Stimulated activated CD4-positive, alpha-beta T cell treated with anti-CD3 and anti-CD28 coated beads, Interleukin-15, amount 100 ng/mL, for 1 hour (primary cell): ENCODE measurements at places on chromosomes 6 and 20.

DNA sequence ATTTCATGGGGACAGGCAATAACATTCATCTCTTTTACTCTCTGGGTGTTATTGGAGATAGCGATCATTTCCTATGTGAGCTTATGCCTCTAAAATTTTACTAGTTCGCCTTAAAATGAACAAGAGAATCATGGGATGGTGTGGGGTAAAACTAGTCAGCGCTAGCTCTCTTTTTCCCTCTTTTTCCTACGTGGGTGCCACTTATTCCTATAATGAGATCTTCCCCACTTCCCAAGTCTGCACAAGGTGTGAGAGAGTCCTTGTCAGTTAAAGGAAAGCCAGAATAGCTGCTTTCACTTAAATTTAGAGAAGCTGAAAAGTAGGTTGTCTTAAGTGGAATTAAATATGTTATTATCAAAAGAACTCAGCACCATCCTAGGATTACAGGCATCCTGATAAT, 173.2 kb upstream of the BMP5 start:
- no peak for DNase-seq

DNA sequence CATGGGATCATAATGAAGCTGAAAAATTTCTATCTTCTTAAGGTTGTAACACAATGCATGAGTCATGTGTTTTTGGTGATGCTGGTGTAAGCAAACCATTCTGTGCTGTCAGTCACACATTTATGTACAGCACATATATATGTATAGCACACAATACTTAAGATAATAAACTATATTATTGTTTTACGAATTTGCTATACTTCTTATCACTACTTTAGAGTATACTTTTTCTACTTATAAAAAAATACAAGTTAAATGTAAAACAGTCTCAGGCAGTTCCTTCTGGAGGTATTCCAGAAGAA, 920.1 kb upstream of the FLRT3 start:
- DNase-seq, result no peak

DNA sequence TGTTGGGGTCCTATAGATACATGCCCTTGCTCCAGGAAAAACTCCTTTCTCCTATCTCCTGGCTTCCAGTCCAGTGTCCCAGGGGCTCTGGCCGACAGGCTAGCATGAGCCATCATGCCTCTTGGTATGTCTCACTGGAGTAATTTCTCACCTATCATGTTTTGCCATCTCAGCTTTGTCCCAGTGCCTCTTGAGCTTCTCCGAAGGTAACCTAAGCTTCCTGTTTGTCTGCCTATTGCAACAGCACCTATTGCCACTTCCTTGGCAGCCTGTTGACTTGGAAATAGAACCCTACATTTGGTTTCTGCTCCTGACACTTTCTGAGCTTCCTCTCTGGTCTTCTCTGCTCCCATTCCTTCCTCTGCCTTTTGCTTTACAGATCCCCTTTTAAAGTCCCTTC, 197.7 kb downstream of the KCNQ5 start:
- DNase-seq, result no peak

DNA sequence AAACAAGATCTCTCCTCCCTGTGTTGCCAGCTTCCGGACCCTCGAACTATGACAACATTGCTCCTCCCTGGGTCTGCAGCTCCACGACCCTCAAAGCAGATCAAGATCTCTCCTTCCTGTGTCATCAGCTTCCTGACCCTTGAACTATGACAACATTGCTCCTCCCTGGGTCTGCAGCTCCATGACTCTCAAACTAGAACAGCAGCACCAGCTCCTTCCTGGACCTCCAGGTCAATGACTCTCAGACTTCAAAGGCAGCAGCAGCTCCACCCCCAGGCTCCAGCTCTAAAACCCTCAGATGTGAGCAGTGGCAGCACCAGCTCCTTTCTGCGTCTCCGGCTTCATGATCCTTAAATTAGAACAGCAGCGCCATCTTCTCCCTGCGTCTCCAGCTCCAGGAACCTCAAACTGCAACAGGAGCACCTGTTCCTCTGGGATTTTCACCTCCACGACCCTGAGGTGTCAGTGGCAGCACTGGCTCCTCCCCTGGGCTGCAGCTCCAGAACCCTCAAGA, 341.0 kb upstream of the SULF2 start:
- DNase-seq, result no peak

- DNase-seq, result no peak
These were observed 123.4 kb upstream of the SUPT3H start for GRCh38 chr6:45500924-45501816.

GRCh38 chr20:58389324-58389967, 417 bp downstream of the VAPB start:
- DNase-seq, result no peak

DNA sequence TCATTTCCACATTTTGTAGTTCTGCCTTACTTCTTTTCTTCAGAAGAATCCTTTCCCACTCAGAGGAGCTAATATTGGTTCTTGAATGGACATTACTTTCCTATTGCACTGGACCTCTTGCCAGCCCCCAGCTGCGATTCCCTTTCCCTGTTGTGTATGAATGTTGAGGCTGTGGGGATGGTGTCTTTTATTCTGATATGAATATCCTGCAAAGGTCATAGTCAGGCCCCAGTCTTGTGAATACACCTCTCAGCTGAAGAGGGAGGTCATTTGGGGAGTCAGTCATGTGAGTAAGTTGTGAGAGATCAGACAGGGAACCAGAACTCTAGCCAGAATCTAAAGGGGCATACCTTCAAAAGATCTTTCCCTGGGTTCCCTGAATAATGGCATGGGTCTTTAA, 32.6 kb upstream of the OSTM1 start:
- DNase-seq, result no peak

DNA sequence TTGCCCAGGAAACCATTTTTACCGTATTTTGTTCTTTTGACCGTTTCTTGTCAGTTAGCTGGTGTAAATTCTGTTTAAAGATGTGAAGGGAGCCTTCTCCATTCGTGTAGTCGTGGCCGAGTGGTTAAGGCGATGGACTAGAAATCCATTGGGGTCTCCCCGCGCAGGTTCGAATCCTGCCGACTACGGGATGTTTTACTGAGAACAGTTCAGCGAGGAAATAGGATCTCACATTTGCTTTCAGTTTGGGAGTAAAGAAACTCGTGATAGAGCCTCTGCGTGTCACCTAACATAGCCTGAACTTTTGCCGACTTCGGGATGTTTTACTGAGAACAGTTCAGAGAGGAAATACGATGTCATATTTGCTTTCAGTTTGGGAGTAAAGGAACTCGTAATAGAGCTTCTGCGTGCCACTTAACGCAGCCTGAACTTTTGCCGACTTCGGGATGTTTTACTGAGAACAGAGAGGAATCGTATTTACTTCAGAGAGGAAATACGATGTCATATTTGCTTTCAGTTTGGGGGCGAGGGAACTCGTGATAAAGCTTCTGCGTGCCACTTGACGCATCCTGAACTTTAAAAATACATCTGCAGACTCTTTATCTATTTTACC, 5.9 kb upstream of the ZNF184 start:
- DNase-seq, result peak; percentile 74

DNA sequence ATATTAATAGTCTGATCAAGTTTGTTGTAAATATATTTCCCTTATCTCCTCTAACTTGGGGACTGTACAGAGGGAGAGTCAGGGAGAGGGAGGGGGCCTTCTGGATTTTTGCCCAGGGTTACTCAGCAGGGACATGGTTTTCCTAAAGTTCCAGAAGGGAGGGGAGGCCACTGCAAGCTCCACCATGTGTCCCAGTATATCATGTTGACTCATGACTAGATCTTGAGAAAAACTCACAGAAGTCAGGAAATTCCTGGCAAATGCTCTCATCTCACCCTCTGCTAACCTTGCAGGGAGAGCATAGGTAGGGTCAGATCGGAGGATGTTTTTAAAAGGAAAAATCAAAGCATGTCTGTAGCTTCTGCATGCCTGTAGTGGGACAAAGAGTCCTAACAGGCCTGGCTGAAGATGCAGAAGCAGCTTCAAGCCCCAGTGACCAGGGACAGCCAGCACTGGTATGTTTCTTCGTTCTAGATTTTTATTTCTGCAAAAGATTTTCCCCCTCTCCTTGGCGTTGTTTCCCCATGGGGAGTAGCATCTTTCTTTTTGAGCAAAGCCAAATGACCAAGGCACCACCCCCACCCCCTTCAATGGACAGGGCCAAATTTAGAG, 272.9 kb upstream of the SUPT3H start:
- DNase-seq, result no peak

DNA sequence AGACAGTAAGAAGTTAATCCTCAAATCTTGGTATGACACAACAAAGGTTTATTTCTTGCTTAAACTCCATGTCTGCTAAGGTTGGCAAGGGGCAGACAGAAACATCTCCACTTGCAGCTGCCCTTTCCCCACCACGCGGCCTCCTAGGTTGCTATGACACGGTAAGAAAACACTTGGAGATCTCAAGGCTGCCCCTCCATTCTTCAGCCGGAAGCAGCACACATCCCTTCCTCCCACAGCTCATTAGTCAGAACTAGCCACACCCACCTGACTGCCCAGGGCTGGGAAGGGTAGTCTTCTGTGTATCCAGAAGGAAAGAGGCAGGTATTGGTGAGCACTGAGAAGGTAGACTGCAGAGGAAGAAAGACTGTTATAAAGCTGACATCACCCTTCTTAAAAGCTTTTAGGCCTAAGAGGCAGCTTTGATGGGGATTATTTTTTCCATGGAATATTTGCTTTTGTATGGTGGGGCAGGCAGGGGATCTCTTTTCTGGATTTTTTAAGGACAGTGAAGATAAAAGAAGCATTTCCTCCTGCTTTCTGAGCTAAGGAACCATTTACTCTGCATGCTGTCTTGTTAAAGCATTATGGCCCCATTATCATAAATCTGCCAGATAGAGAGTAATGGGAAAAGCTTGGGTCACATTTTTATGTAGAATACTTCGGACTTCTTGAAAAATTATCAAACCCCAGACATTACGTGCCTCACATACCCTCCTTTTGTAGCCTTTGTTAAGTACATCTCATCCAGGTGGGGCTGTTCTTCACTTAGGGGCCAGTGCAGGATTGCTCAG, 41.6 kb downstream of the MRAP2 start:
- DNase-seq, result no peak

- DNase-seq, result no peak
These were observed 97.1 kb upstream of the PTPN1 start for GRCh38 chr20:50413088-50413500.

- DNase-seq, result no peak
These were observed 174.9 kb downstream of the PLCB1 start for GRCh38 chr20:8306937-8307336.

- DNase-seq, result no peak
These were observed 41.7 kb upstream of the EEF1A1 start for GRCh38 chr6:73562558-73562957.

- DNase-seq, result no peak
These were observed 206.5 kb downstream of the CDKAL1 start for GRCh38 chr6:20740727-20741126.
